Endothelial cell of umbilical vein (primary cell): ENCODE measurements at places on chromosomes 5 and 9. TPM values are rescaled to one million over a fixed set of nuclear protein-coding genes. Genes with fewer than 3 reads are reported as not detected.

Gene CD14
- total RNA-seq = 0.33 TPM in 1 of 2 replicates, not detected in the other

Gene SIT1
- total RNA-seq = not detected in 2 replicates

Gene PCDHA4
- 0.04 and 0.14 TPM in 2 replicates for total RNA-seq

GRCh38 chr9:115494393-115494792 is 376.4 kb upstream of the TNC start:
- no peak for DNase-seq

GRCh38 chr5:43078956-43079355 is 38.8 kb upstream of the ANXA2R start:
- DNase-seq = no peak

GRCh38 chr5:101717721-101718120 is 578.4 kb downstream of the SLCO4C1 start:
- DNase-seq = no peak

DNA sequence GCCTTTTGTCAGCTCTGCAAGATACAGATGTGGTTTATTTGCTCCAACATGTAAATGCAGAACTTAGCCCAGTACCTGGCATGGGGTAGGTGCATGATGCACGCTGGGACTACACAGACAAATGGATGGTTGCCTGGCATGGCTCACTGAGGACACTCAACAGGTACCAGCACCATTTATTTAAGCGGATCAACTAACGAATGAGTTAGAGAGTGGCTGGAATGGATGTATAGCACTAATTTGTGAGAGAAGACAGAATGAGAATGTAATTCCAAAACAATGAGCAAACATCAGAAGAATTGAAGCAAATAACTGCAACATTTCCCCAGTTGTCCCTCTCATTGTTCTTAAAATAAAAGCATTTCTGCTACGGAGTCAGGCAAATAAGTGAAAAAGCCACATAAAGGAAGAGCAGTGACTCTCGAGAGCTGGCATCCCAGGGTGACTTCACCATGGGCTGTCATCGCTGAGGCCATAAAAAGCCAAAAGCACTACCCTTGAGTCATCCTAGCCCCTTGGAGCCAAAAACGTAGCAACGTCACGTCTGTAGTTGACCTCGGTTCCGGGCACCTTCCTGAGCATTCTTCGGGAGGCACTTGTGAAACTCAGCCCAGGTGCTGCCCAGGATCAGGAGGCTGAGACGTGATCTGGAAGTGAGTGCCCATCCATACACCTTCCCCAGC is 290.3 kb downstream of the NSG2 start:
- no peak for DNase-seq

- no peak for DNase-seq
Measured at GRCh38 chr5:125499636-125500332, 753.3 kb upstream of the ZNF608 start.

DNA sequence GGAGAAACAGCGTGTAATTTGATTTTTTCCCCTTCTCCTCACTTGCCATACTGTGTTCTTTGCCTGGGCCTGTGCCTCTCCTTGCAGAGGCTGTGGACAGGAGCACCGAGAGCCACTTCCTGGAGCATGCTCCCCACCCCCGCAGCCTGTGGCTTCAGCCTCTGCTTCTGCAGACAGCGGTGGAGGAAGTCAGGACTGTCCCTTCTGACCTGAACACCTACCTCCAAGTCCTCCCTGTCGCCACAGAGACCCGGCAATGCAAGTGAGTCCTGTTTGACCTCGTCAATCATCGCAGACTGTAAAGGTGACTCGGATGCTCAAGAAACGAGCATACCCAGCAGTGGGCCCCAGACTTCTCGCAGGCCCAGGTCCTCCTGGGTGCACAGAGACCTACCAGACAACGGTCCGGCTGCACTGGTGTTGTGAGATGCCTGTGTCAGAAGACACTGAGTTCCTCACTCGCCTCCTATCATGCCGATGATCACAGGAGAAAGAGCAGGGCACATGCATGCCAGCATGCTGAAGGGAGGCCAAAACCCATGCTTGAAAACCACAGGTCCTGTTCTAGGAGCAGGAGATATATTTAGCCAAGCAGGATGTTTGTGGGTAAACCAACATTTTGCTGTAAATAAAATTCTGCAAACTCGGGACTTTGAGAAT is 198.8 kb downstream of the AUH start:
- DNase-seq = no peak

- DNase-seq = no peak
Measured at GRCh38 chr9:89391585-89391984, 73.3 kb downstream of the SECISBP2 start.

DNA sequence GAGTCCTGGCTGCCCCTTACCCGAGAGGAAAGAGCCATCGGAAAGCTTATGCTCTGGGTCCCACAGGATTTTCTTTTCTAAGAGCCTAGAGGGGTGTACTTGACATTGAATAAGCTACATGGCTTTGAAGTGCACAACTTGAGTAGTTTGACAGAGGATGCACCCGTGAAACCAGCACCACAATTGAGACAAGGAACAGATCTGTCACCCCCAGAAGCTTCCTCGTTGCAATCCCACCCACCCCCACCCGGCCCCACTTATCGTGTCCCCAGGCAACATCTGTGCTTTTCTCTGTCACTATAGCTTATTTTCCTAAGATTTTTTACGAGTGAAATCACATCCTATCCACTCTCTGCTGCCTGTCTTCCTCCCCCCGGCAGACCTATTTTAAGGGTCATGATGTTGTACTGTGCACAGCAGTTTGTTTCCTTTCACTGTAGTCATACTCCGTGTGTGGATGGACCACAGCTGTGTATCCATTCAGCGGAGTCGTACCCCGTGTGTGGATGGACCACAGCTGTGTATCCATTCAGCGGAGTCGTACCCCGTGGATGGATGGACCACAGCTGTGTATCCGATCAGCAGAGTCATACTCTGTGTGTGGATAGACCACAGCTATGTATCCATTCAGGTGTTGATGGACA is 8.8 kb upstream of the FCN2 start:
- DNase-seq = peak; percentile 8

GRCh38 chr9:752201-752600 is 89.3 kb upstream of the DMRT1 start:
- peak; percentile 82 for DNase-seq

GRCh38 chr9:7144265-7145046 is 386.7 kb downstream of the KDM4C start:
- no peak for DNase-seq

DNA sequence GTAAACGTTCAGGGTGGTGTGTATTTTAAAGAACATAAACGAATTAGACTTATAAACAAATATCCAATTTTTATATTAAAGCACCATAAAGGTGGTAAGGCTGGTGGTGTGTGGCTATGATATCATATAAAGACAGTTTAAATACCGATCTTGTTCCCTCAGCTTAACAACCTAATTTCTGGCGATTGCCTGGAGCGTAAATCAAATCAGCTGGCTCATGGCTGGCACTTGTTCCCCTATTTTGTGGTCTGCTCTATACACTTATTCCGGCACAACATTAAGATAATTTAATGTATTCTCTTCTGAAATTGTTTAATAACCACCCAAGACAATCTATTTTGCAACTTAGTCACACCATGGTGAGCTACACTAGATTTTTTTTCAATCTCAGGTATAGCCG is 2.4 kb upstream of the HAPLN1 start:
- DNase-seq = no peak

GRCh38 chr9:82777366-82777765 is 285.6 kb downstream of the RASEF start:
- no peak for DNase-seq

- peak; percentile 37 for DNase-seq
Measured at GRCh38 chr9:76365028-76365427, 29.2 kb downstream of the RFK start.

DNA sequence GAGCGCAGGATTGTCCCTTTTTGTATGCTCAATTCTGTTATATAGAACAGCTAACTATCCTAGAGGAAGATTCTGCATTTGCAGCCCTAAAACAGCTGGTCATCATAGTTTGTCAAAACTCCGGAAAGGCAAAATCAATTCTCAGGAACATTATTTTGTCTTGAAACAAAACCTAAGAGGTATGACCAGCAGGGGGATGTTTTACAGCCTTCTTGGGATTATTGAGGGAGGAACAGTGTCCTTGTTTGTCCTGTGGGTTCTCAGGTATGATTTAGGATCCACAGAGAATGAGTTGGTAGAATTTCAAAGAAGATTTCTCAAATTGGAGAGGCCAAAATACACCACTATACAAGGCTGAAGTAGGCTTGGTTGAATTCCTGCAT is 136.4 kb downstream of the ZSWIM6 start:
- DNase-seq = no peak
